ENCODE measurements at places on chromosomes 1 and 21. TPM values are rescaled to one million over a fixed set of nuclear protein-coding genes. Genes with fewer than 3 reads are reported as not detected.

- no peak for DNase-seq
These were observed 65.0 kb downstream of the RERE start for GRCh38 chr1:8752411-8752810.

GRCh38 chr1:164735315-164736052 is 176.5 kb downstream of the PBX1 start:
- peak; percentile 32 for DNase-seq

DNA sequence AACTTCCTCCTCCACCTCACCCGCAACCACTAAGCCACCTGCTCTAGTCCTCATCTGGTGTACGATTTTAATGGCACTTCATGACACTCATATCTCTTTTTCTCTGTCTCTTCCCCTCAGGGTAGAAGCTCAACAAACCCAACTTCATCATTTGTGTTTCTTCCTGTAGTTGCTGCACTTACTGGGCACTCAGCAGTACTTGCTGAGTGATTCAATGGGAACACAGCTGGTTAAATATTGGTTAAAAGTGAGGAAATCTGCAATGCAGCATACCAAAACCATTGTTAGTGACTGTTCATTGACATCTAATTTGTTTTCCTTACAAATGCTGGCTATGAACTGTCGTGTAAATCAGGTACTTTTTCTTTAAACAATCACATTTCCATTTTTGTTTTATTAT is 541.1 kb upstream of the PRMT6 start:
- DNase-seq: no peak

- no peak for DNase-seq
These were observed 234.3 kb upstream of the TMEM51 start for GRCh38 chr1:14919289-14919688.

GRCh38 chr1:43447891-43448708 is 5.6 kb downstream of the HYI start:
- DNase-seq: no peak

DNA sequence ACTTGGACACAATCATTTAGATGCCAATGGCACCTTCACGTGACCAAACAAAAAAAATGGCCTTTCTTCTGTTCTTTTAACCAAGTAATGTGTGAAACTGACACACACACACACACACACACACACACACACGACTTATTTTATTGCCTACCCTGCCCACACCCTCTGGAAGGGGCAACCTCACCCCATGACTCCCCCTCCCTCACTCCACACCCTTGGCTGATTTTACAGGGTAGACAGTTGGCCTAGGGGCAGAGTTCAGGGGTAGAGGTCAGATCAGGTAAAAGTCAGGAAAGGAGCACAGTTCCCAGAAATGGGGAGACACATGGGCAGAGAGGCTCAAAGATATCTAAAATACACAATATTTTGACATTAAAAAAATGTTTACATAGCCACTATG is 144.8 kb upstream of the GJB5 start:
- no peak for DNase-seq

- DNase-seq: peak; percentile 92
These were observed 8.5 kb upstream of the COL8A2 start for GRCh38 chr1:36133484-36133883.

DNA sequence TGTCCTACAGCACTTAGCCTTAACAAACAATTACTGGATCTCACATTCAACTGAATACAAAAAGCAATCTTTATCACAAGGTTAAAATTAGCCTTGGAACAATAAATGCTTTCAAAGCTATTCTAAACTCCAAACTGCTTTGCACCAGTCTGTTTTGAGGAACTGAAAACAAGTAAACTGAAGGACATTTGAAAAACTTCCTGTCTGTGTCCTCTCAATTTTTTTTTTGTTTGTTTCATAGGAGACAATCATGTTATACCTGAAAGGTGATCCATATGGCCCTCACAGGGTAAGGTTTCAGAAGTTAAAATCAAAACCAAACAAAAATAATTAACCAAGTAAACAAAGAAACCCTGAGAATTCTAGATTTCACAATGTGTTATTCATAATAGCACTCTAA is 459.1 kb downstream of the DPYD start:
- DNase-seq: no peak

GRCh38 chr1:11431941-11432507 is 46.9 kb upstream of the DISP3 start:
- peak; percentile 14 for DNase-seq

GRCh38 chr1:203171341-203172183 is 4.1 kb downstream of the MYBPH start:
- no peak for DNase-seq

DNA sequence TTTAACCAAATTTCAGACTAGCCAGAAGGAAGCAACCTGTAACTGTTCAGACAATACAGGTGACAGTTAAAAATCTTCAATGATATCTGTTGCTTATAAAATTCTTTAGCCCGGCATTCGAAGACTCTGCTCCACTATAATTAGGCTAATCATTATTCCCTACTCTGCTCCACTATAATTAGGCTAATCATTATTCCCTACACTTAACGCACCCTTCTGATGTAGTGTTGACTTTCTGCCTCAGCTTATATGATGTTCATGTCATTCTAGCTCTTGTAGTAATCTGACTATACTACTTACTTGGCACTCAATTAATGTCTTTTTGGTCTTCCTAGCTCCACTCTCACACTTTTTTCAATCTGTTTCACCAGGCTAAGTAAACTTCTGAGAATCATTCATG is 13.3 kb downstream of the TESK2 start:
- DNase-seq: no peak

DNA sequence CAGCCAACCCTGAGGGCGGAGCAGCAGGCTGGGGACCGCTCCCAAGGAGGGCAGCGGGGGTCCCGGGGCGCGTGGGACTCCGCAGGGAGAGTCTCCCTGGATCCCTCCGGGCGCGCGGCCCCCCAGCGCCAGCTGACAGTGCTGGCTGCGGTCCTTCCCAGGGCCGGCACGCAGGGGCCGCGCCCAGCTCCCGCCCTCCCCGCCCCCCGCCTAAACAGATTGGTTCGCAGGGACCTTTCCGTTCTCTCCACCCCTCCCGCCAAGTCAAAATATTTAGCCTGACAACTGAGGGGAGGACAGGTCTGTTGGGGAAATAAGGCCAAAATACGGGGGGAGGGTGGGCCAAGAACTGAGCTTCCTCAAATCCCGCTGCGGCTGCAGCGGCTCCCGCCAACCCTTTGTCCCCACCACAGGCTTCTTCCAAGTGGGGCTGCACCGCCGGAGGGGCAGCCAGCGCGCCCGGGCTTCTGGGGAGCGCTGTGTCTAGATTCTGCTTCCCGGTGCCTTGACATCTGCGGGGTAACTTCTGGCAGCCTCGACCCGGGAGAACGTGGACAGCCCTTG is at the start of gene INSRR:
Gene INSRR (minus strand): TSS at position 159 of the 564 bp plus-strand sequence. CDS start 496 bp downstream, outside the sequence.
- DNase-seq: no peak

DNA sequence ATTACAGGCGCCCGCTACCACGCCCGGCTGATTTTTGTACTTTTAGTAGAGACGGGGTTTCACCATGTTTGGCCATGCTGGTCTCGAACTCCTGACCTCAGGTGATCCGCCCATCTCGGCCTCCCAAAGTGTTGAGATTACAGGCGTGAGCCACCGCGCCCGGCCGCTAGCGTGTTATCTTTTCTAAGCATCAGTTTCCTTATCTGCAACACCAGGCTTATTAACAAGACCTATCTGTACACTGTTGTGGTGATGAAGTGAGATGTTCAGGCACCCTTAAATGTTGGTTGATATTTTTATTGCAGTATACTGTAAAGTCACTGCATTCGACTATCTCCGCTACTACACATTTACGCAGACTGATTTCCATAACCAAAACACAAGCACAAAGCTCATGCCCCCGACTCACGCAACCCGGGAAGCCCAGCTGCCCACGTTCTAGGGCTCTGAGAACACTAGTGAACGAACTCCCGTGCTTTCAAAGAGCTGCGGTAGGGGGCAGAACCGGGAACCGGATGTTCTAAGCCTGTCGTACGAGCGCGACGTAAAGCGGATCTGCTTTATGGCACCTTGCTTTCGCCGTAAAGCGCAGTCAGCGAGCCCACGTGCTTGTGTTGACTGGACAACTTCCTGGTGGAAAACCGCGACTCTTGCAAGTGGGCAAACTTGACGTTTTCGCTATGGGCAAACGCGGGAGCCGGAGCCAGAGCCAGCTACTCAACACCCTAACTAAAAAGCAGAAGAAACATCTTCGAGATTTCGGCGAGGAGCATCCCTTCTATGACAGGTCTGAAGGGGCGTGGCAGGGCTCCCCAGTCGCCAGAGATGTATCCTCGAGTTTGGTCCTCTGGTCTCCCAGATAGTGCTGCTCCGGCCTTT is at the start of gene UTP25:
Gene UTP25 (plus strand): TSS at position 589 of the 879 bp plus-strand sequence. CDS start 92 bp downstream, at position 681.
- DNase-seq: peak; percentile 94

SCMH1 gene
- 31.8 TPM for total RNA-seq

DEPDC1 gene
- 55.3 TPM for total RNA-seq

CAMK1G gene
- not detected for total RNA-seq

OR2G6 gene
- not detected for total RNA-seq

TCEA3 gene
- 1.2 TPM for total RNA-seq

ANXA9 gene
- 0.55 TPM for total RNA-seq

LCE1C gene
- not detected for total RNA-seq

LEFTY2 gene
- total RNA-seq: 1.3 TPM

CFAP45 gene
- 4.2 TPM for total RNA-seq

SLC45A3 gene
- 10.7 TPM for total RNA-seq

Data from HT1080 (cell line).